COR-L47 (cell line): ENCODE measurements at places on chromosomes 5 and 9.

DNA sequence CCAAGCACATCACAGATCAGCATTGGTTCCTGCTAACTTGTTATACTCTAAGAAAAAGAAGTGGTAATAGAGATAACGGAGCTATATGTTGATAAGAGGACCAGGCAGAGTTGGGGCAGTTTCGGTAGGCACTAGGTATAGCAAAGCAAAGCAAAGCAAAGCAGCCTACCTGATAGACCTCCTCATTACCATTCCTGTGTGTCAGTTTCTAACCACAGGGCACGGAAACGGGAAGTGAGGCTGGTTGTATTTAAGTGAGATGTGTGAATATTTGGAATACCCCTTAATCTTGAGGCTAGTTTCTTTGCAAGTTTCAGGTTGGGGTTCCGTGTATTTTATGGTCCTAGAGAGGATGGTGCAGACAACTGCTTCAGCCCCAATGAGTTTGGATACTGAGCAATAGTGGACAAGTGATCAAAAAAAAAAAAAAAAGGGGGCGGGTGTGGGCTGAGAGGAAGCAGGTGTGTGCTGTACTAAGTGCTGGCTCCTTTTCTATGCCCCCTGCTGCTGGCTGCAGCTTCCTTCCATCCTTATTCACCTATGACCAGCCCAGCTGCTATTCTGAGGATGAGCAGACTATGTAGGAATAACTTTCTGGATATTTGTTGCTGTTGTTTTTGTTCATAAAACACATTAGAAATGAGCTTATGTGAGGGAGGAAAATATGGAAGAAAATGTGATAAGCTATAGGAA lies 183.3 kb downstream of the SH3GL2 start:
- DNase-seq = peak; percentile 47

DNA sequence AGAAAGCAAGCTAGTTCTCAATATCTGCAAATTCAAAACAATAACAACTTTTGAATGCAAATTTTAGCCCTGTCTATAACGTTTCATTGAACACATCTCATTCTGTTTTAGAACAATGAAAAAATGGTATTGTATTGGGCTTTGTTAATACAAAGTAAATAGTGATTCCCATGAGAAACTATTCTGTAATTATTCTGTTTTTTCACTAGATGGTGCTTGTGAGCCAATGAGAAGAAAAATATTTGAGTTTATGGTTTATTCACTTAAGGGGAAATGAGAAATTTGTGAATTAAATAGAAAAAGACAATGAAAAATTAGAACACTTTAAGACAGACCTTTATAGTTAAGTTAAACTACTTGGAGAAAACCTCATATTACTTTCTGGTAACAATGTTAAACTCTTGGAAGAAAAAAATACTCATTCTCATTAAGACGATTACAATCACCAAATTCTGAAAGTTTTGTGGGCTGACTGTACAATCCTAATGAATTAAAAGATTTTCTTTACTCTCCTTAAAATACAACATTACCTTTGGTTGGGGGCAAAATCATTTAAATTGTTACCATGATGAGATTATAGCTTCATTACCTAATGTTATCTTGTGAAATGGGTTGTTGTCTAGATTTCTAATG lies 127.0 kb downstream of the NNT start:
- peak; percentile 16 for DNase-seq

GRCh38 chr5:24850926-24851486 lies 206.2 kb upstream of the CDH10 start:
- DNase-seq = no peak

GRCh38 chr5:83817591-83817990 lies 96.9 kb upstream of the HAPLN1 start:
- DNase-seq = no peak

DNA sequence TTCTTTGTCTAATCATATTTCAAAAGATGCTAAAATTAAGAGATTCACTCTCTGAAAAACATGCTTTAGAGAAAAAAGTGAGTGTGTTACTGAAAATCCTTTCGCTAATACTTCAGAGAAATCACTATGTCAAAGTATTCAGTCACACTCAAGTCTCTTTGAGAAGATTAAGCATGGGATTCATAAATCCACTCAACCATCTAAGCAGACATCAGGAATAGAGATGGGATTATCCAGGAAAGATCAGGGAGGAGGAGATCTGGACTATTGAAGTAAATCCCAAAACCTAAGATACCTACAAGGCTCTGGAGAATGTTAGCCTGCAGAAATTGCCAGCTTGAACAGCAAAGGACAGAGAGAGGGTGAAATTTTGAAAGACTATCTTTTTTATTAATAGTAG lies 317.2 kb upstream of the ACO1 start:
- no peak for DNase-seq

GRCh38 chr5:131377785-131378325 lies 114.0 kb downstream of the CDC42SE2 start:
- no peak for DNase-seq

DNA sequence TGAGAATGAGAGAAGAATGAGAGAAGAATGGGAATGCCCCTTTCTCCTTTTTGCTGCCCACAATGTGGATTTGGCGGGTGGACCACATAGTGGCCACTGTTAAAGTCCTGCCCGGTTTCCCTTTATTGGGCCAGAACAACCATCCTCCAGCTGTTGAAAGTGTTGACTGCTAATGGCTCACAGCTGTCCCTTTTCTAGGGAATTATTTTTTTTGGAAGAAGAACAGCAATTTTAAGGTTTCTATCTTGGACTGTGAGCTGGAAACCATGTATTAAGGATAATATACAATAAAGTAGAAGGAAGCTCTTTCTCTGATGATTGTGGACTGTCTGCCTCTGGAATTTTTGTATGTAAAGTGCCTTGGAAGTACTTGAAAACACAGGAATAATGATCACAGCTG lies 185.9 kb downstream of the DMRT2 start:
- DNase-seq = no peak

- DNase-seq = no peak
These were observed 84.2 kb downstream of the FBXO38 start for GRCh38 chr5:148467958-148468357.

DNA sequence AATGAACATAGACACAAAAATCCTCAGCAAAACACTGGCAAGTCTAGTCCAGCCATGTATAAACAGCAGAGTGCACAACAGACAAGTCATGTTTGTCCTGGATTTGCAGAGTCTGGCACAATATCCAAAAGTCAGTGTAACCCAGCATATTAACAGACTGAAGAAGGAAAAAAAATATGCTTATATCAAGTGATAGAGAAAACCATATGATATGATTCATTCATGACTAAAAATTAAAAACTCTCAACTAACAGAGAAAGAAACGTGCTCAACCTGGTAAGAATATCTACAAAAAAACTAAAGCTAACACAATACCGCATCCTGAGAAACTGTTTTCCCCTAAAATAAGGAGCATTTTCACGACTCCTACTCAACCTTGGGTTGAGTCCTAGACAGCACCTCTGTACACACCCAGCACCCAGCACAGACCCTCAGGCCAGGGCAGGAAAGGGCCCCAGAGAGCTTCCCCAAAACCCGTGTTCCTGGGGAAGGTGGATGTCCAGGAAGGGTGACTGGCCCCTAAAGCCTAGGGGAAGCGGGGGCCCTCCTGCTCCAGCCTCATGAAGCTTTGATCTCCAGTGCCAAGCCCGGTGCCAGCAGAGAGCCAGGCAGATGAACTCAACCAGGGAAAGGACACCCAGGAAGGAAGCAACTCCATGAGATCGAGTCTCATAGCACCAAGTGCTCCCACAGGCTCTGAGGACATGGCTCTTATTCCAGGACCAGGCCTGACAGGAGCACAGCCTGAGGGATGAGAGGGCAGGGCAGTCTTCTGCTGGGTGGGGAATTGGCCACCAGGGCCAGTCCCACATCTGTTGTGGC lies 38.9 kb downstream of the ADAMTS2 start:
- no peak for DNase-seq

DNA sequence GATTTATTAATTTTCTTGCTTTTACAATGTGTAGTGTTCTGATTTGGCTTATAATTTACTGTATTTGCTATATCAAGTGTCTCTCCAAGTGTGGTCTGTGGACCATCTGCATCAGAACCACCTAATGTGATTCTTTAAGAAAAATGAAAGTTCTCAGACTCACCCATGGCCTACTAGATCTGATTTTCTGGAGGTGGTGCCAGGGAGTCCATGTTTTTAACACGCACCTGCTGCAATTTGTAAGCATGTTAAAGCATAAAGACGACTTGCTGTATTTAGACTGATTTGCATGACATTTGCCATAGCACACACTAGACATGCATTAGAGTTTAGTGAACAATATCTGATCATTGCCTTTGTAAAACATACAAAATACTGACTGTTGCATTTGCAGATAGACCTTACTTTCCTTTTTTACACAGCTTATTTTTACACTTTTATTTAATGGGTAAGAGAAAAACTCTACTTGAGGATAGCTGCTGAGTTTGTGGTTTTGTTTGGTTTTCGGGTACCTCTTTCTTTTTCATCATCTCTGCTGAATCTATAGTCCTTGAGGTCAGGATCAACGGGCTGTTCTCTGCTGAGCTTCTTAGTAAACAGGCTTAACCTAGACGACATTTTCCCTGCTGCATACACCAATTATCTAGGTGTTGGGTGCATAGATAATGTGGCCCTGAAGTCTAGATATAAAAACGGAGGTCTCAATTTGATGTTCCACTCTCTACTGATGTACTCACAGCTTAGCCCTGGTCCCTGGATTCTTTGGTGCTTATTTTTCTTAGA lies 138.0 kb upstream of the ZNF366 start:
- no peak for DNase-seq

GRCh38 chr9:22134390-22134789 lies 125.3 kb upstream of the CDKN2B start:
- no peak for DNase-seq

GRCh38 chr5:165714598-165714997 lies 2209.2 kb downstream of the MAT2B start:
- DNase-seq = no peak

DNA sequence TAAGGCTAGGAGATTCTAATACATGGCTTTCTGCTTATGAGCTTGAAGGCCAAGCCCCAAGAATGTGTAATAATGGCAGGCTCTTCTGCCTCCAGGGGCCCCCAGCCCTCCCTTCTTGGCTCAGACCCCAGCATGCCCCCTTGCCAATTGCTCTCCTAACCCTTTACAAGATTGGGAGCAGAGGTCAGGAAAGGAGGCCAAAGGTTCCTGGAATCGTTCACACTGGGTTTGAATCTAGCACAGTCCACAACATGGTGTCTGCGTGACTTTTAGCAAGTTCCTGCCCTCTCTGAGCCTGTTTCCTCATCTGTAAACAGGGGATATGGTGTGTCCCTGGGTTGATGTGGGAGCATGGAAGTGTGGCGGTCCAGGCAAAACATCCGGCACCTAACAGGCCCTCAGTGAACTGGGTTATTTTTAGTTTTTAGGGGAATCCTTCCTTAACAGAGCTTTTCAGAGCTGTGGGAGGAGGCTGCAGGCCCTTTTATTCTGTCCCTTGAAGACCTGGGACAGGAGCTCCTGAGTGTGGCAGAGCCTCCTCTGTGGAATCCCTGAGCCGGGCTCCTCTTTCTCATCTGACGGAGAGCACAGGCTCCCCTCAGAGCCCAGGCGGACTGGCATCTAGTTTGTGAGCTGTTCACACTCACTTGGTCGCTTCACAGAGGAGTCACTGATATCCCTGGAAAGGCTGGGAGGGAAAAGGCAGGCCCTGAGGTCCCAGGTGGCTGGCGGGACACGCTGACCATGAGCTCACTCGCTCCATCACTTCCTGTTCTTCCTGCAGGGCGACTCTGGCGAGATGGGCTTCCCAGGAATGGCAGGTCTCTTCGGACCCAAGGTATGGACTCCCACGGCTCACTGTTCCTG lies 23.4 kb upstream of the ORM1 start:
- DNase-seq = no peak

DNA sequence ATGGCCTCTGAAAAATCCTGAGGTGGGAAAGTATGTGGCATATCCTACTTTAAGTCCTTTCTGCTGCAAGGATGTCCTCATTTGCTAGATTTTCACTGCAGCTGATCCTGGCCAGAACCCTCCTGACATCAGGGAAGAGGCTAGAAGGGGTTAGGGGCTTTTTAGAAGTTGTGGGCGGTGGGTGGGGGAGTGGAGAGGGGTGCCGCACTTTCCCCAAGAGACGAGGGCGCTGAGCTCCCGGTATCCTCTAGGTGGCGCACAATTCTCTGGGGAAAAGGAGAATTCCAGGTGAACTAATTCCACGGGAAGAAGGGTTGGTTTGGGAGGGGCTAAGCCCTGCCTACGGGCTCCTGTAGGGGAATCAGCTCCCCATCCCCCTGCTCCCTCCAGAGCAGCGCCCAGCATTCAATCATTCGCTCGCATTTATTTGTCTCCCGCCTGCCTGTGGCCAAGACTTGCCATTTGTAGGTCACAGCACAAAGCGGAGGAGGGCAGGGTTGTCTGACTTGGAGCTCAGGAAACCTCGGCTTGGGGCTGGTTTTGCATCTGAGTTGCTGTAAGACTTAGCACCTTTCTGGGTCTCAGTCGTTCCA lies 42.9 kb upstream of the HAND1 start:
- peak; percentile 68 for DNase-seq

- peak; percentile 52 for DNase-seq
These were observed at the start of gene WNK2 for GRCh38 chr9:93183663-93184431. WNK2 (plus strand) TSS chr9:93184139; CDS start chr9:93184930, 791 bp downstream.
